Stimulated activated effector memory CD8-positive, alpha-beta T cell treated with anti-CD3 and anti-CD28 coated beads, Interleukin-12 subunit alpha, Interleukin-12 subunit beta, amount 100 ng/mL, for 72 hours (primary cell): ENCODE measurements at places on chromosomes 11 and 22.

- peak; percentile 79 for DNase-seq
Measured at GRCh38 chr11:48013269-48013901, 33.0 kb downstream of the PTPRJ start.

GRCh38 chr11:14645015-14645912 is 1.7 kb downstream of the PDE3B start:
- no peak for DNase-seq

- no peak for DNase-seq
Measured at GRCh38 chr22:34294476-34294875, 374.2 kb upstream of the LARGE1 start.

DNA sequence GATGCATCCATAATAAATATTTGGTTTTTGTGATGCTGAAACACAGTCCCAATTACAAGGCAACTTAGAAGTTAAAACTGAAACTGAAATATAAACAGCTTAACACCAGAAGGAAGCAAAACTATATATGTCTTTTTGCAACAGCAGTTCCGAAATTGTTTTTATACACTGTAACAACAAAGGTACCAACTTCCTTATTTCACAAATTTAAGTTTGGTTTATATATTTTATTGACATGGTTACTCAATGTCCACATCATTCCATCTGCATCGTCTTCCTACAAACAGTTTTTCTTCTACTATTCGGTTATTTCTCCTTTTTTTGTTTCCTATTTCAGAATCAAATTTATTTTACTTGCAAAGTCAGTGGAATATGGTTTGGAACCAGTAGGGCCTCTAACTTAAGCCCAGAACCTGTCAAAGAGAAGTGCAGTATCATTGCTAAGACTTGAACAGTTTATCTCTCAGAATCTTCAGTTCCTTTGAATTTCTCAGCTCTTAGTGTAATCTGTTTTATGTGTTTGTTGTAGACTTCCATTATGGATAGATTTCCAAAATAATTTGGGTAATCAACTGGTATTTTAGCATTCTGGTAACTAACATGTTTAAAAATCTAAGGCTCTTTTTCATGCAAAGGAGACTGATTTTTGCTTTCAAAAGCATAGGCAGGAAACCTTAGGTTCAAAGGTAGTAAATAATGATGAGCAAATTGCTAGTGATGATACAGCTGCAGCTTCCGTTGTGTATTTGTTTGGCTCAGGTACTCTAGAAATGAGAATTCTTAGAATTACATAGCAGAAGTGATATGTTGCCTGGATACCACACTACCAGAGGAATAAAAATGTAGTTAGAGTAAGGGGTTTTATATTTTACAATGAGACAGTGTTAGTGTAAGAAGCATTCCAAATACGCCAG is 8.2 kb upstream of the HSPA8 start:
- DNase-seq: no peak

DNA sequence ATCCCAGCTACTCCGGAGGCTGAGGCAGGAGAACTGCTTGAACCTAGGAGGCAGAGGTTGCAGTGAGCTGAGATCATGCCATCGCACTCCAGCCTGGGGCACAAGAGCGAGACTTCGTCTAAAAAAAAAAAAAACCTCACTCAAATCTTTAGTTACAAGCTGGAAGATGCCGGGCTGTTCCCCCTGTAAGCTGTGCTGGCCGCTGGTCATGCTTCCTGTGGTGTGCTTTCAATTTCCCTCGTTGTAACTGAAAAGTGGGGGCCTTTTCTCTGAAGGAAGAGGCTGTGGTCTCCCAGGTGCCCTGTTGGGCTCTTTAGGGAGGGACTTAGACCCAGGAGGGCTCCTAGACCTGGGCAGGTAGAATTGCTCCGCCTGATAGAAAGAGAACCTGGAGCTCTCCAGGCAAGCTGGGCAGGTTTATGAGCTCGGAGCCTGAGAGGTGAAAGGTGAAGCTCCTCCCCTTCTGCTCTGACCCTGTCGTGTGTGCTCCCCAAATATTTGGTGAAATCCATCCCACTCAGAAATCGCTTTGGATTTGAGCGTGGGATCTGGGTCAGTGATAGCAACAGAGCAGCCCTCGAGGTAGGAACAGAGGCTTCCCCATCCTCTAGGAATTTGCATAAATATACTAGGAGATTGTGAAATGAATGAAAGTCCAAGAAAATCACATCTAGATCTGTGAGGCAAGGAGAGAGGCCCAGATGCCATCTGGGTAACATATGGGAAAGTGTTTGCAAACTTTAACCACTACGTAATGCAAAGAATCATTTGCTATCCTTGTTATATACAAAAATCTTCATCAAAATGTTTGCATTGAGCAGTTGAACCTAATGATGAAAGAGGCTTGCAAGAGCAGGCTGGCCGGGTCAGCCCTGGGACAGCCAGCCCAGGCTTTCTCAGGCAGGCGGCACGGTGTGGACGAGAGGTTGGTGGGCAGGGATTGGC is 154.3 kb downstream of the FBXO7 start:
- no peak for DNase-seq

DNA sequence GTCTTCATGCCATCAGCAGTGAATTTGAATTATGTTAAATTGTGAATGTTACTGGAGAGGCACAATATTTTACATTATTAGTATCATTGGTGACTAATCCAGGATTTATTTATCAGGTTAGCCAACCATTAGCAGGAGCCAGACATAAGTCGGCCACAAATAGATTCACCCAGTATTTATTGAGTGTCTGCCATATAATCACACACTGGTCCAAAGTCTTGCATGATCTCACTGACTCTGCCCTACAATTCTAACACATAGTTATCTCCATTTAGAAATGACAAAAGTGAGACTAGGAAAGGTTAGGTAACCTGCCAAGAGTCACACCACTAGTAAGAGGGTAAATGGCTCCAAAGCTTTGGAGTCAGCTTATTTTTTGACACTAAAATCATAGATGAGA is 179.6 kb downstream of the BLID start:
- no peak for DNase-seq

DNA sequence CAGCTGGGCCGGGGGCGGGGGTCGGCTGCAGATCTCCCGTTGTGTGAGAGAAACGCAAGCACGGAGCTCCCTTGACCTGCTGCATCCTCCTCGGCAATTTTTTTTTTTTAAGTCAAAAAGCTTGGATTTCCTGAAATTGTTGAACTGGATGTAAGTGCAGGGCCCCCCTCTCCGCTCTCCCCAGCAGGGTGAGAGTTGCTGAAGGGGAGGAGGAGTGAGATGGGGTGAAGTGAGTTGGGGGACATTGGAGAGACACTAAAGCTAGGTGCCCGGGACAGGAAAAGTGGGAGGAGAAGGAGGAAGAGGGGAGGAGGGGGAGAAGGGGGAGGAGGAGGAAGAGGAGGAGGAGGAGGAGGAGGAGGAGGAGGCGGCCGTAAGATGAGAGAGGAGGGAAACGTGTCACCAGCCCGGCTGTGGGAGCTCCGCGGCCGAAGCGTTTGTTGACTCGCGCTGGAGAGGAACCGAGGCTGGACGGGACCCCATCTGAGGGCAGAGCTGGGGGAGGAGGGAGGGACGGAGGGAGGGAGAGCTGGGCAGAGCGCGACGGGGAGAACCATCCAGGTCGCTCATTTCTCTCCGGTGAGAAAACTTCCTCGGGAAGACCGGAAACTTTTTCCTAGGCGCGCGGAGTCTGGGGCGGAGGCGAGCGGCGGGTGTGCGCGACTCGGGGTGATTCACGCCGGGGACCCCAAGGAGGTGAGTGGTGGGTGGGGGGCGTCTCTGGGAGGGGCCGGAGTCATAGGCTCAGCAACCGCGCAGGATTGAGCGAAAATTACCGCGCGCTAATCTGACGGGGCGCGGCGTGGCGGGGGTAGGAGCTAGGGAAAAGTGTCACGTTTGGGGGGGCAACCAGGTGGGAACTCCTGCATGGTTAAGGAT is 80.2 kb downstream of the PRR5L start:
- DNase-seq: no peak

- DNase-seq: no peak
Measured at GRCh38 chr11:57094181-57094935, 87.4 kb upstream of the LRRC55 start.

- DNase-seq: no peak
Measured at GRCh38 chr22:45429424-45429823, 15.9 kb downstream of the RIBC2 start.

GRCh38 chr22:37179622-37180420 is 8.2 kb downstream of the C1QTNF6 start:
- DNase-seq: no peak

- no peak for DNase-seq
Measured at GRCh38 chr22:25028841-25029141, 76.3 kb downstream of the KIAA1671 start.

- DNase-seq: peak; percentile 66
Measured at GRCh38 chr11:72584293-72584938, 89.8 kb downstream of the PDE2A start.

GRCh38 chr11:33696411-33696810 is 4.2 kb downstream of the C11orf91 start:
- DNase-seq: no peak

GRCh38 chr11:66619080-66619554 is 2.7 kb downstream of the RBM14 start:
- DNase-seq: no peak

DNA sequence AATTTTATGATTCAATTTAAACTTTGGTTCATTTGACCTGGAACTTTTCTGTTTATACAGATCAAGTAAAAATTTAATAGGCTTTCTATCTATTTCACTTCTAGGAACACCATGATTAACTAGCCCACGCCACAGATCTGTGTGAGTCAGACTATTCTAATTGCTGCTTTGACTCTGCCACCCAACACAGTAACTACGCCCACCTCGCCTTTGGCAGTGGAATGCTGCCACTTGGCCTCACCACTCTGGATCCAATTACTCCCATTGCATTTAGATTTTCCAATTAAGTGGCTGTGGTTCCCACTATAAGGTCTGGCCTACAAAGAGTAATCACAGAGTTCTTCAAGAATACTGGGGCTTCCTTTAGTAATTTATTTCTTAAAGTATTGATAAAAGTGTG is 46.6 kb upstream of the LIN7C start:
- DNase-seq: no peak

DNA sequence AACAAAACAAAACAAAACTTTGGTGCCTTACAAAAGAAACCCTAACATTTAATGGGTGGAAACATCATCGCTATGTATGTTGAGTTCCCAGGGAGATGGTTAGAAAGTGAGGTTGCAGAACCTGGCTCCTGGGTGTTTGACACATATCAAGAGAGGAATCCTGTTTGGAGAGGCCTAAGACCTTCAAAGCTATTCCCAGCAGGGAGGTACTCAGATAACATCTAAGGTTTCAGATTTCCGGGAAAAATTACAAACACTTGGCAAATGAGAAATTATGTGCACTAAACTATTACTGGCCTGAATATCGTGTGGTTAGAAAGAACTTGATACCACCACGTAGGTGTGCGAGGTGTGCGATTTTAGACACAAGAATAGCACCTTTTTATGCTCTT is 18.5 kb downstream of the TRIM5 start:
- DNase-seq: no peak

DNA sequence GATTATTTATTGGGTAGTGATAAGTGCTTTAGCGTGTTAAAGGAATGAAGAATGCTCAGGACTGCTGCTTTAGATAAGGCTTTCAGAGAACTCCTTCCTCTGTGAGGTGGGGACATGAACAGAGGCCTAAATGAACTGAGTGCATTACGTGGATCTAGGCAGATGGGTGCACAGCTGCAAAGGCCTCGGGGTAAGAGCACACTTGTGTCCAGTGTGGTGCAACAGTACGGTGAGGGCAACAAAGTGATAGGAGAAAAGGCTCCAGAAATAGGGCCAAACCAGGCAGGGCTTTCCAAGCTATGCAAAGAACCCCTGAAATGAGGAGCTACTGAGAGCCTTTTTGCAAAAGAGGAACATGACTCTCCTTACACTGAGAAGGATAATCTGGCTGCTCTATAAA is 45.3 kb upstream of the ARHGAP32 start:
- DNase-seq: no peak

- DNase-seq: peak; percentile 12
Measured at GRCh38 chr11:111909378-111909777, 2.2 kb downstream of the CRYAB start.

- DNase-seq: no peak
Measured at GRCh38 chr11:24046731-24047130, 450.1 kb upstream of the LUZP2 start.

DNA sequence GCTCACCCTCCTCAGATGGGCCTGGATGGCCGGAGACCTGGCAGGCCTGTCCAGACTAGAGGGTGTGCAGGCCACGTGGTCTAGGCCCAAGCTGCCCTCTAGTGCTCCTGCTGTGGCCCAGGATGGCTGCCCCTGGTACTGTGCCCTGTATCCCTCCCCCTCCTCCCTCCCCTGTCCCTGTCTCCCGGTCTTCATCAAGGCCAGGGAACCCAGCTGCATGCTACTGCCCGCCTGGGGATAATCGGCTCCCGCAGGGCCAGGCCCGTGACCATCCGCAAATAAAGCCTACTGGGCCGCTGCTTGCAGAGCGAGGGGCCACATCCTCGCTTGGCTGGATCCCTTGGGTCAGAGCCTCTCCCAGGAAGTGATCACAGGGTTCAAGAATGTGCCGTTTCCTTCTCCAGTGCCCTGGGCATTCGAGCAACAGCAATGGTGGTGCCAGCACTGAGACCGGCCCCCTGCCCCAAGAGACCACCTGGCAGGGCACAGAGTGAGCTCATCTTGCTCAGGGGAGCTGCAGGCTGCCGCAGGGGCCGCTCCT is 51.1 kb downstream of the WNT7B start:
- DNase-seq: no peak

DNA sequence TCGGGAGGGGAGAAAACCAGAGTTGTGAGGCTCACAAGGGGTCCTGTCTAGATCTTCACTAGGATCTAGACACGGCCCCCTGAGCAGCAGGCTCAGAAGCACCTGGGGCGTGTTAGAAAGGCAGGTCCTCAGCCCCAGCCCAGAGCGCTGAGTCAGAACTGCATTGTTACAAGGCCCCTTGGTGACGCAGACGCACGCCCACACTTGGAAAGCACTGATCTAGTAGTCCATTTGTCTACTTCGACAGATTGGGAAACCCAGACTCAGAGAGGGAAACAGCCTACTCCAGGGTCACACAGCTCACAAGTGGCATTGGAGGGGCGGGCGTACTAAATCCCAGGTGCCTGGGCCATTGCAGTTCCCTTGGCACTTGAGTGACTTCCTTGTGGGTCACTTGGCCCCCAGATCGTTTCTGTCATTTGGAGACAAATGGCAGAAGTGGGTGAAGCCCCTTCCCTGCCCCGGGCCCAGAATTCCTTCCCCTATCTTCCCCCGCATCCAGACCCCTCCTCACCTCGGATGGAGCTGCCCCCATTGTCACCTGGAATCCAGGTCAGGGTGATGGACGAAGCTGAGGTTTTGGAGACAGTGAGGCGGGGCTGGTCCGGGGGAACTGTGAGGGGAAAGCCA is 110.8 kb downstream of the CEP164 start:
- no peak for DNase-seq

DNA sequence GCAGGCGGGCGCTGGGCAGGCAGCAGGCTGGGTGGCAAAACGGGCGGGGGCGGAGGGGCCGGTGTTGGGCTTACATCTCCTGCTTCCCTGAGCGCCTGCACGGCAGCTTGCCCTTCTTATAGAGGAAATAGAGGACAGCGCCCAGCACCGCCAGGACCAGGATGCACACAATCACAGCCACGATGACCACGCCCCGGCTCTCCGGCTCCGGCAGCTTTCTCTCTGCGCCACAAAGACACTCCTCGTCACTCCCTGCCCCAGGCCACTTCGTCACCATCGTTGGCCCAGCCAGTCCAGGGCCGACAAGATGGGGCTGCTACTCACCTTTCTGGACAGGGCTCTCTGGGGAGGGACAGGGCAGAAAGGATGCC is 6.3 kb downstream of the MCAM start:
- no peak for DNase-seq
